ENCODE measurements at places on chromosomes 11 and 22. TPM values are rescaled to one million over a fixed set of nuclear protein-coding genes. Genes with fewer than 3 reads are reported as not detected.

Gene ZP1
- polyA plus RNA-seq, result 1.0 TPM

Gene STT3A
- polyA plus RNA-seq, result 132 TPM

Gene OR8D1
- polyA plus RNA-seq, result not detected

Gene SCN3B
- 17.7 TPM for polyA plus RNA-seq

Gene SLC5A1
- 3.0 TPM for polyA plus RNA-seq

Gene KCNJ1
- polyA plus RNA-seq, result not detected

Gene RPLP2
- 1,764 TPM for polyA plus RNA-seq

Gene USH1C
- polyA plus RNA-seq, result 20.5 TPM

Gene CHCHD10
- 332 TPM for polyA plus RNA-seq

Gene C11orf97
- polyA plus RNA-seq, result not detected

Gene PAMR1
- 17.5 TPM for polyA plus RNA-seq

Gene MRE11
- polyA plus RNA-seq, result 8.6 TPM

Gene AQP11
- 8.8 TPM for polyA plus RNA-seq

Gene FGF4
- polyA plus RNA-seq, result not detected

Gene DNAJB7
- polyA plus RNA-seq, result not detected

Gene CRKL
- polyA plus RNA-seq, result 39.0 TPM

Gene DEUP1
- polyA plus RNA-seq, result 0.71 TPM

Gene CATSPERZ
- polyA plus RNA-seq, result not detected

Gene CDC45
- polyA plus RNA-seq, result 21.5 TPM

Gene RFPL2
- 5.3 TPM for polyA plus RNA-seq

Gene GSTT2B
- 1.6 TPM for polyA plus RNA-seq

Gene OR5B21
- not detected for polyA plus RNA-seq

Gene FAM227A
- 2.1 TPM for polyA plus RNA-seq

Gene OR4A16
- polyA plus RNA-seq, result not detected
